ENCODE measurements at places on chromosomes 7 and 10.

- DNase-seq = peak; percentile 45
Measured at GRCh38 chr10:28892818-28893547, 215.7 kb downstream of the BAMBI start.

GRCh38 chr10:119625570-119626280, 25.5 kb upstream of the BAG3 start:
- DNase-seq = no peak

- peak; percentile 5 for DNase-seq
Measured at GRCh38 chr7:38630720-38631673, at the start of gene AMPH. TSS of gene AMPH (minus strand) at chr7:38631373. CDS start at chr7:38631351, 22 bp downstream.

- peak; percentile 65 for DNase-seq
Measured at GRCh38 chr10:23917251-23917840, 291.6 kb upstream of the KIAA1217 start.

DNA sequence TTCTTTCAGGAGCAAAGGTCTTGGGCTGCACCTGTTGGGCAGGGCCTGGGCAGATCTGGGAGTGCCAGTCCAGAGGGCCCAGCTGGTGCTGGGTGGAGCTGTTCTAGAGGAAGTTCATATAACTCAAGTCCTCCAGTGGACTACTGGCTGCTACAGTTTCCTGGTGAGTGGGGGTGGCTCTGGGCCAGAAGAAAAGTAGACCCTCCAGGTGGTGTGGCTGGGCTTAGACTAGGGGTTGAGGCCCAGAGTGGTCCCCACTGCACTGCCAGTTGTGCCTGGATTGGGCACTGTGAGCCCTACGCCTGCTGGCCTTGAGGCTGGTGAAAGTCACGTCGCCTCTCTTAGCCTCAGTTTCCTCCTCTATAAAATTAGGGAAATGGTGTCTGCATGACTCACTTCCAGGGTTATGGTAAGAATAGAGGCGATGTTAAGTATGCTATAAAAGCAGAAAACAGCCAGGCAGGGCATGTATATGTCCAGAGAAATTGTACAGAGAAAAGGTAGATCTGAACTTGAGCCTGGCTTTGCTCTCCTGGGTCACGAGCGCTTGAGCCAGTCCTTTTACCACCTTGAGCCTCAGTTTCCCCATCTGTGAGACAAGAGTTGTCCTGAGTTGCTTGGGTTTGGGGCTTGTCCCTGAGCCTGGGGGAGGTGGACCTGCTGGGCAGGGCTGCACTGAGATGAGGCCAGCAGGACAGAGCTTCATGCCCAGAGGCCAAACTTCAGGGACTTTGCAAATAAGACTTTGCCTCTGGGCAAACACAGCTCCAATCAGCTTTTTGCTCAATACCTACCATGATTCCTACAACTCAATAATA, 3.8 kb upstream of the CLDN3 start:
- DNase-seq = peak; percentile 68

- DNase-seq = no peak
Measured at GRCh38 chr10:77293773-77294172, 343.8 kb downstream of the KCNMA1 start.

DNA sequence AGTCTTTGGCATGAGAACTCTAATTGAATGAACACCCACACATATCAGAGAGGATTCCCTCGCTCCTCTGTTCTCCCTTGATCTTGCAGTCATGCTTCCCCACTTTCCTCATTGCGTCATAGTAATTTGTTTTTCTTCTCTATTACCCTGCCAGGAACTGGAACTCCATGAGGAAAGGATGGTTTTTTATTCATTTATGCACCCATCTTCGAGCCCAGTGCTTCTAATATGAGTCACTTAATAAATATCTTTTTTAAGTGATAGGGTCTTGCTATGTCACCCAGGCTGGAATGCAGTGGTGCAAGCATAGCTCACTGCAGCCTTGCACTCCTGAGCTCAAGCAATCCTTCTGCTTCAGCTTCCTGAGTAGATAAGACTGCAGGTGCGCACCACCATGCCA, 83.5 kb downstream of the OTUD1 start:
- no peak for DNase-seq

GRCh38 chr10:92849234-92849525, 860 bp downstream of the EXOC6 start:
- no peak for DNase-seq

GRCh38 chr7:132511921-132512320, 64.3 kb downstream of the PLXNA4 start:
- no peak for DNase-seq

GRCh38 chr10:86083664-86084175, 282.9 kb downstream of the GRID1 start:
- no peak for DNase-seq

- no peak for DNase-seq
Measured at GRCh38 chr10:129767751-129768150, 196.3 kb downstream of the EBF3 start.

DNA sequence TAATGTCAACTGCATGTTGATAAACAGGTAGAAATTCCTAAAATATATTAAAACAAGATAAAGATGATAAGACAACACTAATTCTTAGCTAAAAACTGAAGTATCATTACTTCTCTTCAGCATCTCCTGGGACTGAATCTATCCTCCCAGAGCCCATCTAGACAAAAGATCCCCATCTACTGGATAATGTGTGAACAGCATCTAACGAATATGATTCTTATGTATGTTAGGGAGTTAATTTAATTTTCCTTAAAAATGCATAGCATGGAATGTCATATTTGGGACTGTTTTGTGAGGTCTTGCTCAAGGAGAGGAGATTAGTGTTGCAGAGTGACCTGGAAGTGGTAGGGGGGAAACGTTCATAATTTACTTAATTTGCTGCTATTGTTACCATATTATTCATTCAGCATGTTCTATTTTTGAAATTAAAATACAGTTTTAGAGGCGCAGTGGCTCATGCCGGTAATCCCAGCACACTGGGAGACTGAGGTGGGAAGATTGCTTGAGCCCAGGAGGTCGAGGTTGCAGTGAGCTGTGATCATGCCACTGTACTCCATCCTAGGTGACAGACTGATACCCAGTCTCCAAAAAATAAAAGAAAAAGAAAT, 305.1 kb upstream of the CSTF2T start:
- DNase-seq = peak; percentile 59

- DNase-seq = peak; percentile 15
Measured at GRCh38 chr10:77392236-77392721, 245.3 kb downstream of the KCNMA1 start.

GRCh38 chr10:86229376-86229775, 137.2 kb downstream of the GRID1 start:
- DNase-seq = no peak

DNA sequence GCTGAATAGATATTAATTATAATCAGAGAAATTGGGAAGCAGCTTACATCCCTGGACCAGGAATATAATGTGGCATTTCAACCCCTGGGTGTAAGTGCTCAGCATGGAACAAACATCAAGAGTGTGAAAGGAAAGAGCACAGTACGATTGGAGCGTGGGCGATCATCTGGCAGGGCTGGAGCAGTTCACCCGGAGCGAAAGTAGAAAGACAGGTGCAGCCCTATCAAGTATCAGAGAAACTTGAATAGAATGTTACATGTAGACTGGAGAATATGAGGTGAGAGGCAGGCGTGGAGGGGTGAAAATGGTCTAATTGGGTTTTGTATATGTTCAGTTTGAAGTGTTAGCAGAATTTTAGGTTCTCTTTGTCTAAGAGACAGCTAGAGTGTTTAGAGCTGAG, 303.0 kb downstream of the MDFIC start:
- DNase-seq = no peak

GRCh38 chr7:49294611-49295010, 370.3 kb downstream of the CDC14C start:
- no peak for DNase-seq

DNA sequence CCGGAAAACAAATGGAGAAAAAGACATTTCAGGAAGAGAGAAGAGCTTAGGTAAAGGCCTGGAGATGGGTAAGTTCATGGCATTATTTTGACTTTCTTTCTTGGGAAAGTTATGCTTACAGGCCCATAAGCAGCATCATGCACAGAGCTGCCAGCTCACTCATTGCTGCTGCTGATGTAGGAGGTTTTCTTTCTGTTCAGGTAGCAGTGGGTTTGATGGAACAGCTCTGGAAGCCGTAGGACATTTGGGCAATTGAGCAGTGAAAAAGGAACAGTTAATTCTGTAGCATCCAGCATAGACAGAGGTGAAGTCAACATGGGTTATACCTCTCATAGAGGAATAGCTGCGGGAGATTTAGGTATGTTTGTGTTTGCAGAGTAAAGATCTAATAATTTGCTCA, 3.3 kb downstream of the CHN2 start:
- DNase-seq = no peak

- no peak for DNase-seq
Measured at GRCh38 chr10:6020826-6021225, 41.3 kb downstream of the IL2RA start.

DNA sequence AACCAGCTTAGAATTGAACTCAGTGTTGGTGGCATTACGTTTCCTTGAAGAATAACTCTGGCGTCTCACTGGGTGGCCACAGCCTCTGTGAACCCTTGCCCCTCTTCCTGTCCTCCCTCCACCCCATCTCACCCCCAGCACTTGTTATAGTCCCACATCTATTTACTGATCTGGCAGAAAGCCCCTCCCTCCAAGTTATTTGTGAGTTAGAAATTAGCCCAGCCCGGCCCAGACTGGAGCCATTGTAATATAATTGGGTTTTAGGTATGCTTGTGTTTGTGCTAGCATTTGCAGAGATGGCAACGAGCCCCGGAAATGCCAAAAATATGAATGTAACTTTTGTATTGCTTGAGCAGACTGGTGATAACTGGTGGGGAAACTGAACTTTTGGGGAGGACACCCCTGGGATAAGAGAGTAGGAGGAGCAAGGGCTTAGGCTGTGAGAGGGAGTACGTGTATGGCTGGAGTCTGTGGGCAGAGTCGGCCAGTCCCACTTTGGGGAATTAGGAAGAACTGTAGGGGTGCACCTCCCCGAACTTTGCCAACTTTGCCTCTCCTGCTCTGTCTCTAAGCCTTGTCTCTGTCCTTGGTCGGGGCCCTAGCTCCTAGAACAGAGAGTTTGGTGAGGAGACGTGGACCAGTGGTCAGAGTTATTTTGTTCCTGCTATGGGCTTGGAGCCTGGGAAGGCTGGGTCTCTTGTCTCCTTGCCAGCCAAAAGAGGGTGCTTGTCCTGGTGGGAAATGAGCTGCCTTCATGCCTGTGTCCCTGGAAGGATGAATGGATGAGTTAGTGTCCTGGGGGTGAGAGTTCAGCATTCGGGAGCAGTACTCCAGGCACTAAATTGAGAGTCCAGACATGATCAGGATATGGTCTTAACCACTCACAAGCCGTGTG, 19.3 kb upstream of the TRIM8 start:
- DNase-seq = no peak

DNA sequence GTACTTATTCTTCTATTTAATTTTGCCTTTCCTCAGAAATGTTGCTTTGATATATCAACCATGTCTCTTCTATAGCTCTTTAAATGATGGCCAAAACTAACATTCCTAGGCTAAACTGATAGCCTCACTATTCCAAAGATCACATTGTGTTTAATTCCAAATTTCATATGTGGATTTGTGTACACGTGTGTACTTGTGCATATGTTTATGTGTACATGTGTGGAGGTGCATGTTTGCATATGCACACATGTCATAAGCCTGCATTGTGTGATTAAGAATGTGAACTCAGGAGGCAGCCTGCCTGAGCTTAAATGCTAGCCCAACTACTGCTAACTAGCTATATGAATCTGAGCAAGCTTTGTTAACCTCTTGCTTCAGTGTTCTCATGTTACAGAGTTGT, 426.5 kb downstream of the GFRA1 start:
- no peak for DNase-seq

- DNase-seq = peak; percentile 42
Measured at GRCh38 chr10:75108684-75109458, 2.6 kb upstream of the SAMD8 start.

DNA sequence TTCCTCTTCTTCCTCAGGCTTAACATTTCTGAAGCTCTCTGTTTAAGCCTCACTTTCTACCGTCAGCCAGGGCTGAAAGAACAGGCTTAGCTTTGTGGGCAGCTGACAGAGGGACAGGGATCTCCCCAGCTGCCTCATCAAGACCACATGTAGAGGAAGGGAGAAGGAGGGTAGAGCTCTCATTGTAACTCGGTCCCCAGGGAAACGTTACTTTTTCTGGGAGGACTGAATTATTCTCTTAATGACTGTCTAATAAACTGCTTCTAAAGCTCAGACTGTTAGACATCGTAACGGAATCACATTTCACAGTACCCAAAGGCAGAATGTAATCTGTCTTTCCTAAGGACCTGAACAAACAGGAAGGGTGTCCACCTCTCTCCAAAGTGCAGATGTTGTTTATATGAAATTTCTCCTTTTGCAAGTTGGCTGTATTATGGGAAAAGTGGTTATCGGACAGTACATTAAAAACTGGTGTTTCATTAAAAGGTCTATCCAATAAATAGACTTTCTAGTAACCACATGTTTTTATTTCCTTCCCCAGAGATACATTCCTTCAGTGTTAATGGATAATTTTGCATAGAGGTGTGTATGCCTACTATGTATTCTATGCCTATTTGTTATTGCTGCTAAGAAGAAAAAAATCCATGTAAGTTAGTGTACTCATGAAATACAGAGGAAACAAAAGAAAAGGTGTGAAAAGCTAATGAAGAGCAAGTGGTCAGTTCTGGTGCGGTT, 144.2 kb downstream of the CTTNBP2 start:
- no peak for DNase-seq

DNA sequence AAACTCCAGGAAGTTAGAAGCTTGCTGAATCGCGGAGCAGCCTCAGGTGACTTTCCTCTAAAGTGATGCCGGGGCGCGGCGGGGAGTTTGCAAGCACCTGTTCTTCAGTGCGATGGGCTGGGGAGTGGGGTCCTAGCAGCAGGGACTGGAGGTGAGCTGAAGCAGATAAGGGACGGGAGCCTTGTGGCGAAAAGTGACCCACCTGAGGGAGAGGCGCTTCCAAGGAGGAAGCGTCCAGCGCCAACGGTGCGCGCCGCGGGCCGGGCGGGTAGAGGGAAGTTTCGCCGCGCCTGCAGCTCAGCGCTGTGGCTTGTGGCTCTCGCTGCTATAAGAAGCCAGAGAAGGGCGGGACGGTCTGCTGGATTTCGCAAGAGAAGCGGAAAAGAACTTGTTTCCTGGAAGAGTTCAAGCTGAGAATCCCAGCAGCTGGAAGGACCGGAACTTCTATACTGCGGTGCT, at the start of gene STEAP4:
TSS of gene STEAP4 (minus strand) at position 305 of the 459 bp plus-strand sequence. CDS start 22,625 bp downstream, outside the sequence.
- DNase-seq = no peak

DNA sequence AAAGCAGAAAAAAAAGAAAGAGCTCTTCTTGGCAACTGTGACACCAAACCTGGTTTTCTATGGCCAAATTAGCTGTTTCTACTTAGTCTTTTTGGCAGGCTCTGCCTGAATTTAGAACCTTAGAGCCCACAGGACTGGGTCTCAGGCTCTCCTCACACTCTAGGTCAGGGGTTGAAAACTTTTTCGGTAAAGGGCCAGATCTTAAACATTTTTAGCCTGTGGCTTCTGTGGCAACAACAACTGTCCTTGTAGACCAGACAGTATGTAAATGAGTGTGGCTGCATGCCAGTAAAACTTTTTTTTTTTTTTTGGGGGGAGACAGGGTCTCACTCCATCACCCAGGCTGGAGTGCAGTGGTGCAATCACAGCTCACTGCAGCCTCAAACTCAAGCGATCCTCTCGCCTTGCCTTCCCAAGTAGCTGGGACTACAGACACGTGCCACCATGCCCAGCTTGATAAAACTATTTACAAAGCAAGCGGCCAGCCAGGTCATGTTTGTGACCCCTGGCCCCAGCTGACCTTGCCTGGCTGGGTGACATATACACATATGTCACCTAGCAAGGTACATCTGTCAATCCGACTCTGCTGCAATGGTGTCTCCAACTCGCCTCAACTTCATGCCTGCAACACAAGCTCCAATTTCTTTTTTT, 17.4 kb downstream of the KPNA7 start:
- DNase-seq = no peak
